ENCODE measurements at places on chromosomes 12 and 14.
A peak's percentile ranks its signal among the peaks of the same experiment; 100 is the strongest.

DNA sequence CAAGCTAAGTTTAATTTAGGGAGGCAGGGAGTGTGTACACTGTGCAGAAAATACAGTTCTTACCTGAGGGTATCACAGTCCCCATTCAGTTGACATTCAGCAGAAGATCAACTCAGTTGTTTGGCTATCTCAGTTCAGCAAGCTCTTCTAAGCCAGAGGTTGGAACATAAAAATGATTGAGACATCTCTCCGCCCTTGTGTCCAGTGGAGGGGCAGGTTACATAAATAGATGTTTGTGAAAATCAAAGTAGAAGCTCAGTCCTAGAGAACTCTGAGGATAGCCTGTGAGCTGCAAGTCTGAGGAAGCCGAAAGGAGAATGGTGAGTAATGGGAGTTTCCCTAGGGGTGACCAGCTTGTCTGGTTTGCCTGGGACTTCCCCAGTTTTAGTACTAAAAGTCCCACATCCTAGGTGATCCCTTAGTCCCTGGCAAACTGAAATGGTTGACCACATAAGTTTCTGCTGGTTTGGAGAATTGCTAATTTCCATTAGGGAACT is 251.4 kb upstream of the ATP2B1 start:
- DNase-seq: no peak

DNA sequence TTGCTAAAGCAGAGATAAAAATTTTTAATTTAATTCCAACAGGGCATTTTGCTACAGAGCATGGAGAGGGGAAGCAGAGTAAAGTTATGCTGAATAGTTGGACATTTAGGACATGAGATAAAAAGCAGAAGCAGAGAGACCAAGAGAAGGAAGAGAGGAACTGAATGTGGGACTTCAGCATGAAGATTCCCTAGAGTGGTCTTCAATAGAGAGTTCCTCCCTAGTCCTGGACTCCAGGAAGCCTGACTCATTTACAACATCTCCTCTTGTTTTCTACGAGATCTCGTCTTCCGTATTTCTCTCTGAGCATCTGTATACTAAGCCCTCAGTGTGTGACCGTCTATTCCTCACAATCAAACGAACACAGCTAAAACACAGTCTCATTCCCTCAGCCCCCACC is 35.2 kb upstream of the IFT81 start:
- DNase-seq: no peak

DNA sequence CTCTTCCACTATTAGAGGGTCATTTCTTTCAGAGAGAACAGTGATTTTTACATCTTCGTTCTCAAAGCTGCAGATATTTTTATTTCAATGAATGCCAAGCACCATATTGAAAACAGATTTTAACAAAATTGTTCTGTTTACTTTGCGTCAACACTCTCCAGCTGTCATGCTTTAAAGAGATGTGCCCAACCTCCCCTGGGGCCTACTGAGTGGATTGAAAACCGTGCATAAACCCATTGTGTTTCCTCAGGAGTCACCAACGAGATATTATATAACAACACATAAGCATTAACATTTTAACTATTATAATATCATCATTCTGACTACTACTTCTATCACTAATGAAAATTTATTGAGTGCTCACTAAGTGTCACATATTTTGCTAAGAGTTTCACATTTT is 81.6 kb downstream of the MYF5 start:
- DNase-seq: no peak

- DNase-seq: no peak
Observed at GRCh38 chr12:91935296-91935695, 210.3 kb downstream of the BTG1 start.

GRCh38 chr14:32121536-32121935 is 44.4 kb downstream of the ARHGAP5 start:
- DNase-seq: no peak

DNA sequence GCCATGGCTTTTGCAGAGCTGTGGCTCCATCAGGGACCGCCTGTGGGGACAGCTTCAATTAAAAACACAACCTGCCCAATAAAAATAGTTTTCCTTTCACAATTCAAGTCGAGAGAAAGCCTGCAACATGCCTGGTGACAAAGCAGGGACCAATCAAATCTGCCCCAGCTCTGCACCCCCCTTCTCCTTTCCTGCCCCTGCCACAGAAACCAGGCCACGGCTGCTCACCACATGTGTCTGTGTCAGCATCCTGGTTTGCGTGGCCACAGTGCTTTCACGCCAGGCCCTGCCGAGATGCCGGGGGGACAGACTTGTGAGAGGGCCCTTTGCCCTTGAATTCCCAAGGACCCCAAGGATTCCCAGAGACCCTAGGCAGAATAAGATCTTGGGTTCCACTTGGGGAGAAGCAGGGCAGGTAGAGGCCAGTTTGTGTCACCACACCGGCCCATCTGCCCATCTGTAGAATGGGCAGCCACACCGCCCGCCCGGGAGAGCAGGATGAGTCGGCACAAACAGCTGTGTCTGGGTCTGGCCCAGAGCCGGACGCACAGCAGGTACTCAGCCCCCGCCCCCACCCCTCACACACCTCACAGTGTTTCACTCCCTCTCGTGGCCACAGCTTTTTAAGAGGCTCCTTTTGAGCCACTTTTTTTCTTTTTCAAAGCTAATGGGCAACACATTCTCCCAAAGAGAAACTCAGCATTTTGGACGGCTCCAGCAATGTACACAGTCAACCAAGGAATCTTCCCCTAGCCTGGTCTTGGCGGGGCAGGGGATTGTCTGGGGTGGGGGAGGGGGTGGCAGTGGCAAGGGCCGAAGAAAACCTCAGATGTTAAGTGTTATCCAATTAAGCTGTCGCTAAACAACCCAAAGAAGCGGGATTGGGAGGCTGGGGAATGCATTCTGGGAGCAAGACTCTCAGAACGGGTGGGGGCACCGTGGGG is 41.5 kb downstream of the BCL11B start:
- no peak for DNase-seq

- no peak for DNase-seq
Observed at GRCh38 chr14:75375983-75376382, 51.8 kb upstream of the JDP2 start.

DNA sequence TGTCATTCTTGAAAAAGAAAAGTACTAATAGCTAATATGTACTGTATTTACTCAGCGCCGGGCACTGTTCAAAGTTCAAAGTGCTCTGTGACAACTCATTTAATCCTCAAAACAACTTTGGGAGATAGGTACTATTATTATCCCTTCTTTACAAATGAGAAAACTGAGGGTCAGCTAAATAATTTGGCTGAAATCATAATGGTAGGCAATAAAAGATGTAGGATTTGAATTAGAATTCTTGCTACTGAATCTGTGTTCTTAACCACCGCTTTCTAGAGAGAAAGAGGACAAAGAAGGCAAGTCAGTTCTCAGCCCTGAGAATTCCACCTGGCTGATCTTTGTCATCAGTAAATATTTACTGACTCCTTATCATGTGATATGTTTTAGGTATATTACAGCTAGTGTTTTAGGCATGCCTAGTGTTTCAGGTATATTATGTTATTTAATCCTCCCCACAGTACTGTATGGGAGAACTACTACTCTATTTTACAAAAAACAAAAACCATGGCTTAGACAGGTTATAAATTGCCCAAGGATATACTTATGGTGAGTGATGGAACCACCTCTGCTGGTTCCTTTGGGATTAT is 205.7 kb upstream of the GZMB start:
- no peak for DNase-seq

DNA sequence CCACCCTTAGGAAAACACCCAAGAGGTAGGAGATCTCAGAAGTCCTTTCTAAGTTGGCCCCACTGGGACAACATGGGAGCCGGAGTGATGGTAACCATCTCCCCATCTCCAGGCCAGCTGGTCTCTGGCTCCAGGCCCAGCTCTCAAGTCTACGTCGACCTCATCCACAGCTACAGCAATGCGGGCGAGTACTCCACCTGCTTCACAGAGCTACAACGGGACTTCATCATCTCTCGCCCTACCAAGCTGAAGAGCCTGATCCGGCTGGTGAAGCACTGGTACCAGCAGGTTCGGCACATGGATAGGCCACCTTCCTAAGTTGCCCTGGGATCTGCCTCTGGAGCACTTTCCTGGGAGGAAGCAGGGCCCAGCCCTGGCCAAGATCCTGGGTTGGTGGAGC is 11.0 kb upstream of the OAS2 start:
- no peak for DNase-seq

- peak; percentile 9 for DNase-seq
Observed at GRCh38 chr12:52395761-52396434, 10.2 kb downstream of the KRT82 start.

- DNase-seq: no peak
Observed at GRCh38 chr12:101777978-101778377, 38.7 kb upstream of the SYCP3 start.

- no peak for DNase-seq
Observed at GRCh38 chr14:55850825-55851241, 267.4 kb upstream of the PELI2 start.

DNA sequence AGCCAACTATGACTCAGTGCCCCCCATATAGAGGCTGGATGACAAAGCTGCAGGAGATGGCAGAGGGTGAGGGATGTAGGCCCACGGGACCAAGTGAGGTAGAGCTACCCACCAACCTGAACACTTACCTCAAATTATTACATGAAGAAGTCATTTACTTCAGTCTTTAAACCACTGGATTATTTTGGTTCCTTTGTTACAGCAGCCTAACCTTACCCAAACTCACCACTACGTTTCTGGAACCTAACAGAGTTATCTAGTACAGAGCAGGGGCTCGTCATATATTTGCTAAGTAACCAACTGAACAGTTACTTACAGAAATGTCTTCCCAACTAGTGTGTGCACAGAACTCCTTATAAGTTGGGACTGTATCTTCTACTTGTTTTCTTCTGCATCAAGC is 85.2 kb upstream of the IGF1 start:
- no peak for DNase-seq

- no peak for DNase-seq
Observed at GRCh38 chr12:7869137-7869536, 3.6 kb downstream of the SLC2A14 start.

GRCh38 chr12:26273811-26274210 is 78.4 kb downstream of the SSPN start:
- no peak for DNase-seq

- DNase-seq: no peak
Observed at GRCh38 chr12:49626836-49627235, 3.5 kb downstream of the PRPF40B start.

- DNase-seq: no peak
Observed at GRCh38 chr14:72793156-72793939, 100.6 kb downstream of the DPF3 start.

- no peak for DNase-seq
Observed at GRCh38 chr12:94707892-94708291, 57.5 kb upstream of the TMCC3 start.

DNA sequence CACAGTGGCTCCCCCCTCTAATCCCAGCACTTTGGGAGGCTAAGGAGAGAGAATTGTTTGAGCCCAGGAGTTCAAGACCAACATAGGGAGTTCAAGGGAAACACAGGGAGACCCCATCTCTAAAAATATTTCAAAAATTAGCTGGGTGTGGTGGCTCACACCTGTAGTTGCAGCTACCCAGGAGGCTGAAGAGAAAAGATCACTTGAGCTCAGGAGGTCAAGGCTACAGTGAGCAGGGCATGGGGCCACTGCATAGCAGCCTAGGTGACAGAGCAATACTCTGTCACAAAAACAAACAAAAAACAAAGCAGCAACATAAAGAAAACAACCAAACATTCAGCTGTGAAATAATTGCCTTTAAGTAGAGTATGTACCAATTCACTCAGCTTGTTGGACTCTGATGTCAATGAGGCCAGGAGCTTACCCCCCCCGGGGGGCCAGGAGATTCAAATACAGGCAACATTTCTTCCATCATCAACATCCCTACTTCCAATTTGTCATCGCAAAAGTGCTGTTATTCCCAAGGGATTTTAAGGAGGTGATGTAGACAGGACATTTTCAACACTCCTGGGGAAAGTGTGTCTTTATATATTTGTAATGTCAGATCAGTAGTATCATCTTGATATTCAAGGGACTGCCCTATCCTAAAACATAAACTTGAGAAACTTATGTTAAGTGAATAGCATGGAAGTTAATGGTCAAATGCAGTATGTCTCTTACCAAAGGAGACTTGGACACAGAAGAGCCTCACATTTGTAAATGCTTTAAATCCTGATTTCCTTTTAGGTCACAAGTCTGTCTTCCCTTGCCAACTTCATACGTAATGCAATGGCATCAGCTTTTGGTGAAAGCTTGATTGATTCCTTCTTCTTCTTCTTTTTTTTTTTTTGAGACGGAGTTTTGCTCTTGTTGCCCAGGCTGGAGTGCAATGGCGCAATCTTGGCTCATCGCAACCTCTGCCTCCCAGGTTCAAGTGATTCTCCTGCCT is 40.6 kb upstream of the AEBP2 start:
- no peak for DNase-seq

DNA sequence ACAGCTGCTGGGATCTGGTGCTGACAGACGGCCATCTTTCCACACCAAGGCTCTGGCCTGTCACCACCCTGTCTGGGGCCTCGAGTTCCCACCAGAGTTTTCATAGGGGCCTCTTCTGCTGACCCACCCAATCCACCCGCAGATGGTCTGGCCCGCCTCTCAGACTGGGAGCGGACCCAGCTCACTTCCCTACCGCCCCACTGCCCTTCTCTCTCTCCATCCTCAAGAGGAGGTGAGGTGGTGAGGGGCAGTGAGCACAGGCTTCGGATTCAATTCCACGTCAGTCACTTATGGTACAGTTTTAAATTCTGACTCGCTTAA is 12.3 kb upstream of the RPS6KL1 start:
- no peak for DNase-seq

DNA sequence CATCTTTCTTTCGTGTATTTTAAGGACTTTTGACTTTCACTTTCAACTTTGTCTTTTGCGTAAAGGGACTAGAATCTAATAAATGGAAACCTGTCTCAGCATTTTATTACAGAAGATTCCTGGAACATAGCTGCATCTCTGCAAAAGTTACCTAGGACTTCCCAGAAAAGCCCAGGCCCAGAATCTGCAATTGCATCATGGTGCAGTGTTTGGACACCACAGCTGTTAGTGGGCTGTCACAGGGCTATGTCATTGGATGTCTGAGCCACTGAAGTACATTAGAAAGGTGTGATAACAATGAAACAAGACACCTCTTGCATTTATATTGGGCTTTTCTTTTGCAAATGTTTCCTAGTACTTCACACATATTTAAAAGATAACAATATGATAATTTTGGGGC is 199.9 kb upstream of the IGF1 start:
- DNase-seq: no peak

DNA sequence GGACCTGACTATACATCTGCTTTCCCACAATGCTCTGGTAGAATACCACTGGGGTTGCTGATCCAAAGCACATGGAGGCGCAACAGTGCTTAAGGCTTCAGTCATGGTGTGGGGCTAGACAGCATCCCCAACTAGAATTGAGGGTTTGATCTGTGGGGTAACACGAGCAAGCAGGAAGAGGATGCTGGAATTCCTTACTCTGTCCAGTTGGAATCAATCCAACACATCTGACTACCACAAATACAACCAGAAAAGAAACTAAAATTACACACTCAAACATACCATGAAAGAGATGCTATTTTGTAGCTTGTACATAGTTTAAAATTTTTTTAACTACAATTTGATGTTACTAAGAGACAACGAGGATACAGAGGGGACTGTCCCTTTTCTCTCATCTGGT is 40.4 kb upstream of the GTF2A1 start:
- no peak for DNase-seq
